A375 (cell line): ENCODE measurements at places on chromosomes 2 and 18. TPM values are rescaled to one million over a fixed set of nuclear protein-coding genes. Genes with fewer than 3 reads are reported as not detected.

The MOGAT1 gene
- total RNA-seq, result not detected in 2 replicates

The KCNG2 gene
- not detected in 2 replicates for total RNA-seq

The SFT2D3 gene
- 4.8 and 5.8 TPM in 2 replicates for total RNA-seq

The OSBPL1A gene
- 20.6 and 29.3 TPM in 2 replicates for total RNA-seq

The DOK1 gene
- 11.1 and 11.5 TPM in 2 replicates for total RNA-seq

The CYRIA gene
- 0.30 and 0.53 TPM in 2 replicates for total RNA-seq

The FAM237A gene
- not detected in 2 replicates for total RNA-seq

The LRRTM1 gene
- not detected in 2 replicates for total RNA-seq

The PHOSPHO2 gene
- total RNA-seq, result 2.8 and 3.0 TPM in 2 replicates

The LONRF2 gene
- total RNA-seq, result 1.2 and 1.3 TPM in 2 replicates

The CYBRD1 gene
- total RNA-seq, result 10.3 and 12.3 TPM in 2 replicates

The AP1S3 gene
- 1.9 and 3.7 TPM in 2 replicates for total RNA-seq

The MFSD6 gene
- 7.0 and 8.4 TPM in 2 replicates for total RNA-seq

The ADGRF3 gene
- total RNA-seq, result 2.1 TPM in 1 of 2 replicates, not detected in the other

The FEV gene
- not detected in 2 replicates for total RNA-seq

The MAPK4 gene
- 0.26 TPM in 1 of 2 replicates, not detected in the other for total RNA-seq

The DAPL1 gene
- total RNA-seq, result not detected in 2 replicates

The CDCA7 gene
- total RNA-seq, result 33.2 and 39.7 TPM in 2 replicates

The UGT1A6 gene
- total RNA-seq, result not detected in 2 replicates

The SIGLEC15 gene
- total RNA-seq, result 0.29 and 0.34 TPM in 2 replicates

The OSGEPL1 gene
- 9.1 and 11.1 TPM in 2 replicates for total RNA-seq

The KCNIP3 gene
- 1.5 and 2.7 TPM in 2 replicates for total RNA-seq

The ACVR1C gene
- total RNA-seq, result 0.05 TPM in 1 of 2 replicates, not detected in the other

The MC5R gene
- total RNA-seq, result 0.15 and 0.32 TPM in 2 replicates
